Heart right ventricle (tissue), 16 donors: ENCODE measurements at places on chromosomes 1 and 21. TPM values are rescaled to one million over a fixed set of nuclear protein-coding genes. Genes with fewer than 3 reads are reported as not detected.
A peak's percentile ranks its signal among the peaks of the same experiment; 100 is the strongest.

Gene TSSK3
- 2.6 TPM for total RNA-seq

Gene NDUFV3
- total RNA-seq: 63.7 TPM

- no peaks in the 10 kb centered on the region for H3K4me1 ChIP-seq
- no peak overlapping the region for H3K27ac ChIP-seq
- peaks cover 38% of the 10 kb centered on the region for H3K27me3 ChIP-seq
- no peaks in the 10 kb centered on the region for H3K36me3 ChIP-seq
- no peak for DNase-seq
Observed at GRCh38 chr1:78491451-78492071, 787 bp downstream of the PTGFR start.

- peaks cover 11% of the 10 kb centered on the region for H3K27me3 ChIP-seq
- no peak overlapping the region for H3K4me3 ChIP-seq
- no peaks in the 10 kb centered on the region for H3K36me3 ChIP-seq
- no peak for DNase-seq
- H3K27ac ChIP-seq: no peak overlapping the region
Observed at GRCh38 chr1:208248307-208248801, 4.2 kb upstream of the PLXNA2 start.

- no peaks in the 10 kb centered on the region for H3K36me3 ChIP-seq
- no peak for DNase-seq
- H3K27me3 ChIP-seq: no peaks in the 10 kb centered on the region
- no peaks in the 10 kb centered on the region for H3K4me1 ChIP-seq
- no peak overlapping the region for H3K27ac ChIP-seq
Observed at GRCh38 chr1:17259233-17259873, 10.5 kb downstream of the PADI3 start.

- H3K4me3 ChIP-seq: no peak overlapping the region
- H3K27ac ChIP-seq: no peak overlapping the region
- H3K4me1 ChIP-seq: no peaks in the 10 kb centered on the region
- DNase-seq: no peak
- H3K36me3 ChIP-seq: no peaks in the 10 kb centered on the region
- H3K27me3 ChIP-seq: no peaks in the 10 kb centered on the region
Observed at GRCh38 chr1:185110145-185110544, 46.6 kb downstream of the TRMT1L start.

DNA sequence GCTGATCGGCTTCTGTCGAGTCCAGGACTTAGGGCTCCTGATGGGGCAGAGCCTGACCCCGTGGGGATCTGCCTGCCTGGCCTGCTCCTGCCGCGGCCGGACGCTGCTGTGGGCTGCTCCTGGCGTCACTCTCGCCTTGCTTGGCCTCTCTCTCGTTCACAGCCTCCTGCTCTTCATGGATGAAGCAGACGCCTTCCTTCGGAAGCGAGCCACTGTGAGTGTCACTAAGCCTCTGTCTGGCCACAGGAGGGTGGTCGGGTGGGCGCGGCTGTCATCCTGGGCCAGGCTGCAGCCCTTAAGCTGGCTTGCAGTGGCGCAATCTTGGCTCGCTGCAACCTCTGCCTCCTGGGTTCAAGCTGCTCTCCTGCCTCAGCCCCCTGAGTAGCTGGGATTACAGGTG lies 16.1 kb downstream of the ATAD3B start:
- H3K4me3 ChIP-seq: no peak overlapping the region
- H3K36me3 ChIP-seq: peaks cover 95% of the 10 kb centered on the region
- no peaks in the 10 kb centered on the region for H3K4me1 ChIP-seq

DNA sequence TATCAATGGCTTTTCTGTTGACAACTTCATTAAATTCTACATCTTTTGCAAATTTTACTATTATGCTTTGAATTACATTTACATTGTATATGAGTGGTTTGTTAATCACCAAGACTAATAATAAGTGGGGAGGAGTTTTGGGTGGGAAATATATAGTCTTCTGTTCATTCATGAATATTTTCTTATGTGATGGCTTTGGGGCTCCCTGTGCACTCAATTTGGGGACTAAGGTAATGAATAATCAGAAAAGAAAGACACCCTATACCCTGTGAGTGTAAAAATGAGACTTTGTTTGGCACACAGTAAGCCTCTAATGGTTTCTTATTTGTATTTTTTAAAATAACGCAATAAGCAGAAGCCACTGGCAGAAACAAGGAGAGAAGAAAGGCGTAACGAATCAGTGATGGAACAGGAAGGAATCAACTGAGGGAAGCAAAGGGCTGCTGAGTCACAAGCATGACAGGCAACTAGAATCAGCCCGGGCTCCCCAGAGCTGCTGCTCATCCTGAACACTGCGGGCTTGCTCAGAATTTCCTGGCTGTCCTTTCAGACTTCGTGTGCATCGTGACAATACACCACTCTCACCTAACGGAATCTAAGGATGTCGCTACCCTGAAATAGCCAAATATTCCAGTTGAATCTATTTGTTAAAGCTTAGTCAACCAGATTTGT lies 20.8 kb upstream of the RGS2 start:
- no peak for DNase-seq

Gene LMX1A
- total RNA-seq: not detected

DNA sequence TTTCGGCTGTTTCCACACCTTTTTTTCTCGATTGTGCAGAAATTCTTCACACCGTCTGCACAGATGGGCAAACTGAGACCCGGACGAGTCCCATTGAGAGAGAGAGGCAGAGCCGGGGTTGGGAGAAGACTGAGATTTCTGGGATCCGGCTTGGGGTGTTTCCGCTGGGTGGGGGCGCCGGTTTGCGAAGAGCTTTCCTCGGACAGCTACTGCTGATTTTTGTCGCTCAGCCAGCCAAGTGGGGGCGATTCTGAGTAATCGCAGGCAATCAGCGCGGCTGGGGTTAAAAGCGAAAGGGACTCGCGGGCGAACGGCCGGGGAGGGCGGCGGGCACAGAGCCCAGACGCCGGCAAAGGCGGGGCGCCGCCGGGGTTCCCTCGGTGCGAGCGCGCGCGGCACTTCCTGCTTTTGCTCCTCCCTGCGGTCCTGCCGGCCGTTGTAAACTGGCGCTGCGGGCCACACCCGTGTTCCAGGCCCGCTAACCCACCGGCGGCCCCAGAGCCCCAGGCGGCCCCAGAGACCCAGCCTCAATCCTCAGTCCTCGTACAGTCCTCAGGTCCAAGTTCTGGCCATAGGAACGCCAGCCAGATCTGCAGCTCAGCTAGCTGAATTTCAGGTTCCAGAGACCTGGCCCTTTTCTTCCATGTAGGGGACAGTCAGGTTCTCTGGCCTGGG lies 32.4 kb upstream of the JUN start:
- H3K27me3 ChIP-seq: no peaks in the 10 kb centered on the region
- H3K27ac ChIP-seq: peak overlapping the region; percentile 90
- H3K4me1 ChIP-seq: peaks cover 47% of the 10 kb centered on the region

DNA sequence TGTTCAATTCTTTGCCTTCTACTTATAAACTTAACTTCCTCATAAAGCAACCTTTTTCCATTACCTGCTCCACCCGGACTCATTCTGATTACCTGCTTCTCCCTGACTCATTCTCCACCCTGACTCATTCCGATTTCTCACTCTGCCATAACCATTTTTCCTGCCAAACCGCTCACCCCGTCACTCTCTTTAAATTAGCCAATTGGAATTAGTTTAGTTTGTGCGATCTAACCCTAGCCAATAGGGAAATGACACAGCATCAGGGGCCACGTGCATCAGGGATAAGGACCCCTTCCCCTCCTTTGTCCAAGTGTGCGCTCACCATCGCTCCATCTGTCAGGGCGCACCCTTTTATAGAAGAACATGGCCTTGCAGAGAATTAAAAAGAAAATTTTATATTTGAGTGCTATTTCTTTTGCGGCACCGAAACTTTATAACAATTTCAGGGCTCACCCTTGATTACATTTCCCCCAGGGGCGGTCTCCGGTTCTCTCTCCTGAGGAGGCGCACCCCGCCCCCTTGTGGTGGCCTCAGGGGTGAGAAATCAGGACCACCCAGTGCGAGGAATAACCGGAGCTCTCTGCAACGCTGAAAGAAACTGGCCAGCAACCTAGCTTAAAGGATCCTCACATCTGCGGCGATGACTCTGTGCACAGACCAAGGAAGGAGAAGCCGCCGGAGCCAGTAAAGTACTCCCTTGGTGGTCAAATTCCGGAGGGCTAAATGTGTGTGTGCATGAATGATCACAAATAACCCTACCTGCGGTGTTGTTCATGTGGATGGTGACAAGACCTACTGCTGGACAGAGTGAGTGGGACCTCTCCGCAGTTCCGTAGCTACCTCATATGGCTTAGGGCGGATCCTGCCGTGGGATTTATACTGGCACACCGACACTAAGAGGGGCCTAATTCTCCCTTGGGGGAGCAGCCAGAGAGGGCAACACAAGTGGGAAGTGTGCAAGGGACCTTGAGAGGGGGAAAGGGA lies 30.3 kb upstream of the CBR3 start:
- H3K4me3 ChIP-seq: peak overlapping the region; percentile 6
- peaks cover 67% of the 10 kb centered on the region for H3K27me3 ChIP-seq
- peak; percentile 50 for DNase-seq
- no peak overlapping the region for H3K27ac ChIP-seq
- H3K36me3 ChIP-seq: no peaks in the 10 kb centered on the region
- no peaks in the 10 kb centered on the region for H3K4me1 ChIP-seq

DNA sequence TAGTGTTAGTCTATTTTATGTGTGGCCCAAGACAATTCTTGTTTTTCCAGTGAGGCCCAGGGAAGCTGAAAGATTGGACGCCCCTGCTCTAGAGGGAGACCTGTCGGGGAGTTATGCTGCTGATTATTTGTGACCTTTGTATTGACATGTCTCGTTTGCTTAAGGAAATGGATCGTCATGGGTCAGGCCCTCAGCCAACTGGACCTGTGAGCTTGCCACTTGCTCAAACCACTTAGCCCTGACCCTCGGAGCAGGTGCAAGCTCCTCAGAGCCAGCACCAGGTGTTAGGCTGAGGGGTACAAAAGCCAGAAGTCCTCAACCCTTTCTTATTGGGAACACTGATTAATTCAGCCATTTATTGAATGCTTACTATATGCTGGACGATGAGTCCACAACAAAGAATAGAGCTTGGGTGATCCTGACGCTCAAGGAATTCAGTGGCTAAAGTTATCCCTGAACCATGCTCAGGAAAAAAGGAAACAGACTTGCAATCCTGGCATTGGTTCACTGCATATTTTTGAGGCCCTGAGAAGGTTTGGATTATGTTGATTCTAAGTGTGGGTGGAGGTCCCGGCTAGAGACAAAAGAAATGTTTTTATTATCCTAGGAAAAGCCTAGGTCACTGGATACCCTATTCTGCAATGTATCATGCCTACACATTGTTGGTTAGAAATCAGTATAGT lies 19.0 kb downstream of the TGFB2 start:
- no peak overlapping the region for H3K4me3 ChIP-seq
- H3K27ac ChIP-seq: peak overlapping the region; percentile 23
- H3K4me1 ChIP-seq: peaks cover 45% of the 10 kb centered on the region
- no peaks in the 10 kb centered on the region for H3K36me3 ChIP-seq
- no peaks in the 10 kb centered on the region for H3K27me3 ChIP-seq

Gene RAB42
- 0.48 TPM for total RNA-seq

Gene GPR37L1
- not detected for total RNA-seq

Gene TMEM200B
- total RNA-seq: 1.3 TPM

DNA sequence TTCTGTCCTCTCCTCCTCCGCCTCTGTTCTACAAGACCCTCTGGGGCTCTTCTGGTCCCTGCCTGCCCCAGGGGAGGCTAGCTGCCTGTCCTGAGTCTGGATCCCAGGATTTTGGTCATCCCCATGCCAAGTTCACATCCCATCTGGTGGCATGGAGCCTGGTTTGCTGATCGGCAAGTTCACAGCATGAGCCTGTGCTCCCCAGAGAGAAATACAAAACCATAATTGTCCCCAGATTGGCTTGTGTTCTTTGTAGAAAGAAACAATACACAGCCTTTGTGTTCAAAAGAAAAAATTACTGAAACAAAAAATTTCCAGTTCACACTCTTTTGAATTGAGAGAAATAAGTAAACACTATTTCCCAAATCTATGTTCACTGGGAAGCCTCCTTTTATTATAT lies 149.4 kb upstream of the ZC3H12A start:
- peaks cover 60% of the 10 kb centered on the region for H3K27me3 ChIP-seq
- DNase-seq: no peak
- H3K4me3 ChIP-seq: no peak overlapping the region
- H3K27ac ChIP-seq: no peak overlapping the region
- H3K36me3 ChIP-seq: no peaks in the 10 kb centered on the region
- no peaks in the 10 kb centered on the region for H3K4me1 ChIP-seq

Gene SRP9
- total RNA-seq: 177 TPM

Gene KIRREL1
- total RNA-seq: 7.4 TPM

GRCh38 chr1:243470502-243470901 lies 214.7 kb downstream of the SDCCAG8 start:
- H3K27ac ChIP-seq: no peak overlapping the region
- H3K4me1 ChIP-seq: no peaks in the 10 kb centered on the region
- no peak for DNase-seq
- no peaks in the 10 kb centered on the region for H3K36me3 ChIP-seq

Gene C2CD4D
- not detected for total RNA-seq

DNA sequence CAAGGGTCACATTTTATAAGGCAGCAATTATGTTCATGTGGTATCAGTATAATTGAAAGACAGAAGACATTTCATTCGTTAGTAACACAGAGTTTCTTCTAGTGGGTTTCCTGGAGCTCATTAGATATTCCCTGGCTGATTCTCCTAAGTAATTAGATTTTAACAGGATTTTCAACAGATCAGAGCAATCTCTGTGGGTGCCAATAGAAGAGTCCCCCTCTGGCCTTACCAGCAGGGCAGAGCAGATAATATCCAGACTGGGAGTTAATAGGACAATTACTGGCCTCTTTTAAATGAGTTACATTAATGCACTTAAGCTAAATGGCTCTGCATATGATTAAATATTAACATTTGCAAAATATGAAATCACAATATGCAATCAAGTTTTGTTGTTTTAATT lies 74.2 kb upstream of the FOXD3 start:
- no peaks in the 10 kb centered on the region for H3K36me3 ChIP-seq
- H3K27me3 ChIP-seq: no peaks in the 10 kb centered on the region
- DNase-seq: no peak

DNA sequence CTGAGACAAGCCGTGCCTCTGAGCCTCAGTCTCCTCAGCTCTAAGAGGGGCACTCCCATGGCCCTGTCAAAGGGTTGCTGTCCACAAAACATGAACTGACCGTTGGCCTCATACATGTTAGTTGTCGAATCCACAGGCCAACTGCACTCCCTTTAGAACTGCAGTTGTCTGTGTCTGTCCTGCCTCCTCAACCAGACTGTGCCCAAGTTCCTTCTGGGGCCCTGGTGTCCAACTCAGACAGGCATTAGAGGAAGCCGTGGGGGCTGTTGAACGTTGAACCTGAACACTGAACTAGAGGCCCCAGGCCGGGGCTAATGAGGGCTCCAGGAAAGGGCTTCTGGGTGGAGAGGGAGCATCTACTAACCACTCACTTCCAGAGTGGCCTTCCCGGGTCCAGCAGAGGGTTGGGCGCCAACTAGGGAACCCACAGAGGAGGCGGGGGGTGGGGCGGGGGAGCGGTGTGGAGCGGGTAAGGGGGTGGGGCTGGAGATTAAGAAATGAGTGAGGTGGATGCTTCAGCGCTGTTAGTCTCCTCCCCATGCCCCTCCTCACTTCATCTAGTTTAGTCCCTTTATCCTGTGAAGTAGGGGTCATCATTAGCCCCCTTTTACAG lies at the start of gene RAB42:
Gene RAB42, plus strand, starts transcription at position 558 of the 613 bp plus-strand sequence. CDS start 247 bp downstream, outside the sequence.
- H3K27me3 ChIP-seq: no peaks in the 10 kb centered on the region
- H3K4me1 ChIP-seq: peaks cover 7% of the 10 kb centered on the region
- peak within 1 kb of the TSS; percentile 50 for H3K4me3 ChIP-seq
- H3K27ac ChIP-seq: peak within 1 kb of the TSS; percentile 53
- H3K36me3 ChIP-seq: no peaks in the 10 kb centered on the region
- peak; percentile 42 for DNase-seq
